ENCODE measurements at places on chromosomes 1 and 21. TPM values are rescaled to one million over a fixed set of nuclear protein-coding genes. Genes with fewer than 3 reads are reported as not detected.

- H3K36me3 ChIP-seq, result no peaks in the 10 kb centered on the region
- no peak overlapping the region for H3K4me3 ChIP-seq
- H3K27me3 ChIP-seq, result no peaks in the 10 kb centered on the region
Measured at GRCh38 chr1:235851939-235852338, 14.8 kb downstream of the LYST start.

GRCh38 chr1:152514715-152515433 is 592 bp downstream of the CRCT1 start:
- H3K27ac ChIP-seq, result no peak overlapping the region
- peaks cover 9% of the 10 kb centered on the region for H3K36me3 ChIP-seq
- H3K27me3 ChIP-seq, result no peaks in the 10 kb centered on the region
- no peak for DNase-seq

DNA sequence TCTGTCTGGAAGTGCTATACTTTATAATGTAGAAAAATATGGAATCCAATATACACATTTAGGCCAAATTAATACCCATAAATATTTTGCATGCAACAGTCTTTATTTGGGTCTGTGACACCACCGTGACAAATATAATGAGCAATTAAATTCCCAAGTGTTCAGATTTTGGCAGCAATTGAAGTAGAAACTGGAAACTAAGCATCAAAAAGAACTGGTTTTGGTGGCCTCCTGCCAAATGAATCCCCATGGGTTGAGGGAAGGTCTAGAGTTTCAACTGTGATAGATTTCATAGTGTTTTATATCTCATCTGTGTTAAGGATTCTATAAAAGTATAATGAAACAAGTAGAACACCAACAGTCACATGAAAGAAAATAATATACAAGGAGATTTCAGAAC is 88.4 kb downstream of the DPYD start:
- DNase-seq, result no peak
- no peaks in the 10 kb centered on the region for H3K27me3 ChIP-seq
- no peaks in the 10 kb centered on the region for H3K4me1 ChIP-seq
- no peak overlapping the region for H3K4me3 ChIP-seq
- H3K27ac ChIP-seq, result no peak overlapping the region

- DNase-seq, result no peak
- H3K36me3 ChIP-seq, result peaks cover 63% of the 10 kb centered on the region
- no peak overlapping the region for H3K27ac ChIP-seq
- H3K4me1 ChIP-seq, result no peaks in the 10 kb centered on the region
- no peaks in the 10 kb centered on the region for H3K27me3 ChIP-seq
Measured at GRCh38 chr1:156012051-156012817, 8.5 kb downstream of the SSR2 start.

FCGR2B gene
- total RNA-seq, result not detected

- H3K27me3 ChIP-seq, result no peaks in the 10 kb centered on the region
- DNase-seq, result no peak
- H3K4me3 ChIP-seq, result no peak overlapping the region
Measured at GRCh38 chr1:10559386-10559785, 84.6 kb downstream of the PEX14 start.

DNA sequence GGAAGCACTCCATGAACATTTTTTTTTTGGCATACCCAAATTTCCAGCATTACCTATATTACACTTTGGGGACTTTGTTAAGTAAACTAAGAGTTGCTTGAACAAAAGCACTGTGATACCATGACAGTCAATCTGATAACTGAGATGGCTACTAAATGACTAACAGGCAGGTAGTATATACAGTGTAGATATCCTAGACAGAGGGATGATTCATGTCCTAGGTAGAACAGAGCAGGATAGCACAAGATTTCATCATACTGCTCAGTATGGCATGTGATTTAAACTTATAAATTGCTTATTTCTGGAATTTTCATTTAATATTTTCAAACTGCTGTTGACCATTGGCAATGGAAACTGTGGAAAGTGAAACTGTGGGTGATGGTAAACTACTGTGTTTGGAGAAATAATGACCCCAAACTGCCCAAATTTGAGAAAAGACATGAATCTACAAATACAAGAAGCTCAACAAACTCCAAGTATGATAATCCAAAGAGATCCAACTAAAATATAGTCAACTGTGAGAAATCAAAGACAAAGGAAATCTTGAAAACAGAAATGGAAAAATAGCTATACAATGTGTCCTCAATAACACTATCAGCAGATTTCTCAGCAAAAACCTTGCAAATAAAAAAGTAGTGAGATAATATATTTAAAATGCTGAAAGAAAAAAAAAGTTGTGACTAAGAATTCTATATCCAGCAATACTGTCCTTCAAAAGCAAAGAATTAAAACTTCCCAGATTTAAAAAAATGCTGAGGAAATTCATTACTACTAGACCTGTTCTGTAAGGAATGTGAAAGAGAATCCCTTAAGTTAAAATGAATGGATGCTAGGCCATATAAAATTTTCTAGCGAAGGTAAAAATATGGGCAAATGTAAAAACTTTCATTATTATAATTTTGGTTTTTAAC is 410.4 kb downstream of the DUSP10 start:
- no peak for DNase-seq
- no peak overlapping the region for H3K4me3 ChIP-seq
- no peaks in the 10 kb centered on the region for H3K4me1 ChIP-seq

DNA sequence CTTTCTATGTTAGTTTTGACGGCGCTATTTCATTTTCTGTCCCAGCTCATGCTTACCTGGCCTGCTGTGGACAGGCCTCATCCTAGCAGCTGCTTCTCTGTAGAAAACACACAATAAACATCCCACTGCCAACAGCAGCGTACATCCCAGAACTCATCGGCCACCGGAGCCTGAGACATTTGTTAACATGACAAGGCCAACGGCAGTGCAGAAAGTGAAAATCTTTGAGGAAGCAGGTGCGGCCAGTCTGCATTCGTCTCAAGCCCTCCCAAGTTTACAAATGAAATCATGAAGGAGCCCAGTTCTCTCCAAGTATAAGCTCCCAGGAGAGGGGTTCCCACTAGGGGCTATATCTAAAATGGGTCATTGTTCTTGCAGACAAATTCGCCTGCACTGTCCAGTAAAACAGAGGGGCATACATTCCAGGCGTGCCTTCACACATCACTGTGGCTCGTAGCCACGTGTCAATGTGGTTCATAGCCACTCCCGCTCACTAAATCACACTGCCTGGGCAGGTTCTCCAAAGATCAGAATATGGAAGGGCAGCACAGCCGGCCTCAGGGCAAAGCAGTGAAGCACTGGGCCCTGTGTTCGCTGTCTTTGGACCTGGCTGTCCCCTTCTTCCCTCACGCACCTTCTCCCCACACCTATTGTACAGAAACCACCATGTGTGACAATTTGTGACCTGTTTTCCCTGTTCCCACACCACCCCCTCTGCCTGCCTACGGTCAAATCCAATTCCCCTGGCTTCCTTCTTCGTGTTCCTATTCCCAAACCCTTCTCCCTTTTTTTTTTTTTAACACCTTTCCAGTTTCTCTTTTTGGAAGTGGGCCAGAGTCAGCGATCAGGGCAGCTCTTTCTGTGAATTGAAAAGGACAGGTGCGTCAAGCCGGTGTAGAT is 27.0 kb upstream of the ABCG1 start:
- H3K27ac ChIP-seq, result no peak overlapping the region
- no peaks in the 10 kb centered on the region for H3K36me3 ChIP-seq
- H3K27me3 ChIP-seq, result no peaks in the 10 kb centered on the region
- DNase-seq, result no peak
- no peak overlapping the region for H3K4me3 ChIP-seq

DNA sequence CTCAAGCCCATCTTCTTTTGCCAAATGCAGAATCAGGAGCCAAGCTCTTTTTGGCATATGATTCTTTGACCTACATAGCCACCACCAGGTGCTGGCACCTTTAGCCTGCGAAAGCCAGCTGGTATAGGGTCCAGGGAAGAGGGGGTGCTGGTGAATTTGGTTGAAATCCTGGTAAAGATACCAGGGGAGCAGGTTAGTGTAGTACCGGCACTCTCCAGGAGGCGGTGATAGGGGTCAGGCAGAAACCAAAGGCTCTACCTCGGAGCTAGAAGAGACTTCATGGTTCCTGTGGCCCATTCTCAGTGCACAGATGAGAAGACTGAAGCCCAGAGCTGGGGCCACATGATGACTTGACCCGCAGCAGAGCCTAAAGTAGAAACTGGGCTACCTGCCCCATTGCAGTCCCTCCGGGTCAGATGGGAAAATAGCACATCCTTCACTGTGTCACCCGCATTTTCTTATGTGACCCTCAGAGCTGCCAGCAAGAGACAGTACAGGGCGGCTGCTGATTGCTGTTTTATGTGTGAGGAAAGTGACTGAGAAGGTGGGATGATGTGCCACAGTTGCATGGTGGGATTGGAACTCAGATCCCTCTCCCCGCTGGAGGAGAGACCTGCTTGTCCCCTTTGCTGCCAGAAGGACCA is 36.0 kb upstream of the IL19 start:
- H3K27me3 ChIP-seq, result no peaks in the 10 kb centered on the region
- no peak overlapping the region for H3K27ac ChIP-seq
- peak; percentile 70 for DNase-seq
- peaks cover 2% of the 10 kb centered on the region for H3K4me1 ChIP-seq
- no peak overlapping the region for H3K4me3 ChIP-seq
- H3K36me3 ChIP-seq, result peaks cover 4% of the 10 kb centered on the region

FCGR3A gene
- not detected for total RNA-seq

- DNase-seq, result no peak
- no peaks in the 10 kb centered on the region for H3K4me1 ChIP-seq
- H3K36me3 ChIP-seq, result peaks cover 6% of the 10 kb centered on the region
- no peak overlapping the region for H3K27ac ChIP-seq
- no peaks in the 10 kb centered on the region for H3K27me3 ChIP-seq
Measured at GRCh38 chr21:31887391-31887841, 14.6 kb downstream of the HUNK start.

- no peak overlapping the region for H3K4me3 ChIP-seq
- H3K4me1 ChIP-seq, result peaks cover 6% of the 10 kb centered on the region
- no peaks in the 10 kb centered on the region for H3K36me3 ChIP-seq
- no peak for DNase-seq
- no peaks in the 10 kb centered on the region for H3K27me3 ChIP-seq
Measured at GRCh38 chr1:160163615-160164014, 12.2 kb downstream of the ATP1A4 start.

OR2L2 gene
- total RNA-seq, result 0.11 TPM

PLCH2 gene
- total RNA-seq, result 0.09 TPM

DNA sequence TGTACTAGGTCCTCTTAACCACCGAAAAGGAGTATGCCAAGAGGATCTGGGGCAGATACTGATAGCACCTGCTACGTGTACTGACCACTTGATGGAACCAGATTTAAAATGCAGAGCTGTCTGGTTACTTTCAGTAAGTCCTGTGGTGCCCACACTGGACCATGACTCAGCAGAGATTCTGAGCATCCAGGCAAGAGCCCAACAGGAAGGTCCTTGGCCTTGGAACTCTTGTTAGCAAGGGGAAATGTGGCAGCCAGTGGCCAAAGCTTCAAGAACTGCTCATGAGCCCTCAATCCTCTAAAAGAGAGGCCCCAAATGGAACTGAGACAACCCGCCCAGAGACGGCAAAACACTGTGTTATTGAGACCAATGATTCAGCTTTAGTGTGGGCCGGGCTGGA is 4.2 kb upstream of the GJB5 start:
- no peak for DNase-seq
- no peak overlapping the region for H3K27ac ChIP-seq
- no peaks in the 10 kb centered on the region for H3K36me3 ChIP-seq
- no peaks in the 10 kb centered on the region for H3K27me3 ChIP-seq
- no peaks in the 10 kb centered on the region for H3K4me1 ChIP-seq

GRCh38 chr1:74613894-74614293 is 59.7 kb downstream of the ERICH3 start:
- no peak overlapping the region for H3K27ac ChIP-seq
- no peaks in the 10 kb centered on the region for H3K4me1 ChIP-seq
- no peak overlapping the region for H3K4me3 ChIP-seq
- no peak for DNase-seq
